A172 (cell line): ENCODE measurements at places on chromosomes 1 and 21. TPM values are rescaled to one million over a fixed set of nuclear protein-coding genes. Genes with fewer than 3 reads are reported as not detected.

- no peak for DNase-seq
Observed at GRCh38 chr21:45523411-45524101, 18.7 kb downstream of the SLC19A1 start.

SELP gene
- total RNA-seq: not detected in 2 replicates

GRCh38 chr1:62358665-62359373, 39.6 kb upstream of the KANK4 start:
- DNase-seq: no peak

DNA sequence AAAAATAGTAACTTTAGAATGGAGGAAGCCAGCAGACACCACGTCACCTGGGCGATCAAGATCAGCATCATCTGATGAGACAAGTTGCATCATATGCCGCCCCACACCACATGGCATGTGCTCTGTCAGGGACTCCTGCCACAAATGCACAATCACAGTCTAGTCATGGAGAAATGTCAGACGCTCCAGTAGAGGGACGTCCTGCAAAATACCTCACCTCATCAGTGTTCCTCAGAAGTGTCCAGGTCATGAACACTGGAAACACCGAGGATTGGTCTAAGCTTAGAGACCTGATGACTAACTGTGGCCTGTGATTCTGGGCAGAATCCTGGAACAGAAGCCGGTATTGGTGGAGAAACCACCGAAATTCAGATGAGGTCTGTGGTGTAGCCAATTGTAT, 14.3 kb downstream of the ADARB1 start:
- DNase-seq: no peak

SPRR1A gene
- not detected in 2 replicates for total RNA-seq

TCHHL1 gene
- total RNA-seq: not detected in 2 replicates

GRCh38 chr1:173093691-173094445, 43.1 kb upstream of the TNFSF18 start:
- no peak for DNase-seq

DNA sequence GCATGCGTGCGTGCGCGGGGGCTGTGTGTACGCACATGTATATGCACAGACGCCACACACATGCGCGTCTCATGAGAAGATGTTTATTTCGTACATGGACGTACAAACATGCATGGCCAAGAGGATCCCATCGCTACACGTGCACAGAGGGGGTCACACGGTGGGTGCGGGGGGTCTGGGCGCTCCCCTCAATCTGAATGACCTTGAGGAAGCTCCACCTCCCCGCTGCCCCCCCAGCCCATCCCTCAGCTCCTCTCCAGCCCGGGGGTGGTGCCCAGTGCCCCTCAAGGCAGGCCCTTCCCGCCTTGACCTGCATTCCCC, 1.5 kb downstream of the TMEM240 start:
- DNase-seq: no peak

GRCh38 chr1:172172352-172172831, 248.1 kb upstream of the C1orf105 start:
- DNase-seq: peak; percentile 39

- DNase-seq: no peak
Observed at GRCh38 chr1:167605576-167605975, 24.5 kb upstream of the RCSD1 start.

TMEM81 gene
- total RNA-seq: 1.3 and 3.1 TPM in 2 replicates

GRCh38 chr1:75487399-75487798, 123.5 kb downstream of the SLC44A5 start:
- no peak for DNase-seq

DNA sequence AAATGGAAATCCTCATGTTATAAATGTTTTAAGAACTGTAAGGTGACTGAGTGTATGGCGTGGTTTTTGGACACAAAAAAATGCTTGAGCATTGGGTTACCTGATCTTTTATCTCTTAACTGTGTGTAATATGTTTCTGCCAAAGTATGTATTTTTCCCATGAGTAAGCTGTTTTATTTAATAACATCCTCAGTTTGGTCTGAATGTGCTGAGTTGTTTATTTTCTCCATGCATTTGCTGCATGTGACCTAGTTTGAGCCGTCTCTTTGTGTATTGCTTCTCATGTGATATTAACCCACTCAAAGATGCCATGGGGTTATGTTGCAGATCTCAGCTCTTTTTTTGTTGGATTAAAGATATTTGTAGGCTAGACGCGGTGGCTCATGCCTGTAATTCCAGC, 6.1 kb upstream of the LYPLA2 start:
- DNase-seq: no peak

DNA sequence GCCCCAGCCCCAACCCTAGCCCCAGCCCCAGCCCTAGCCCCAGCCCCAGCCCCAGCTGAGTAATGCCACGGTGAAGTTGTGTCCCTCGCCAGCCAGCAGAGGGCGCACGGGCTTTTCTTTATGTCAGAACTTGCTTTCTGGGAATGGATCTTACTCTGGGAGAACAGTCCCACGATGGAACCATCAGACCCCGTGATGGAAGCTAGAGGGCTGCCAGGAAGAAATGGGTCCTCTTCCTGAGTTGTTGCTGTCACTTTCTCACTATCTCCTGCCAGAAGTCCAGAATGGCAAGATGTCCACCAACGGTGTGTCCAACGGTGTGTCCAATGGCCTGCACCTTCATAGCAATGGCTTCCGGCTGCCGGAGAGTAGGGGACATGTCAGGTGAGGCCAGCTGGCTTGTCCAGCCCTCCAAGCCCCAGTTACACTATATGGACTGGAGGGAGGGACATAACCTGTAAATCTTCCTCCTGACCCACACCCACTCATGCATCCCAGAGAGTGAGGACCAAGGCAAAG, 25.1 kb upstream of the TMEM222 start:
- DNase-seq: no peak

- no peak for DNase-seq
Observed at GRCh38 chr1:222181191-222181590, 366.7 kb downstream of the HHIPL2 start.

ATPAF1 gene
- 106 and 123 TPM in 2 replicates for total RNA-seq

C1orf53 gene
- total RNA-seq: 21.2 and 34.3 TPM in 2 replicates

OR2AK2 gene
- total RNA-seq: not detected in 2 replicates
